ENCODE measurements at places on chromosomes 1 and 21.

- no peak for DNase-seq
These were observed 20.9 kb upstream of the AGL start for GRCh38 chr1:99829269-99829668.

DNA sequence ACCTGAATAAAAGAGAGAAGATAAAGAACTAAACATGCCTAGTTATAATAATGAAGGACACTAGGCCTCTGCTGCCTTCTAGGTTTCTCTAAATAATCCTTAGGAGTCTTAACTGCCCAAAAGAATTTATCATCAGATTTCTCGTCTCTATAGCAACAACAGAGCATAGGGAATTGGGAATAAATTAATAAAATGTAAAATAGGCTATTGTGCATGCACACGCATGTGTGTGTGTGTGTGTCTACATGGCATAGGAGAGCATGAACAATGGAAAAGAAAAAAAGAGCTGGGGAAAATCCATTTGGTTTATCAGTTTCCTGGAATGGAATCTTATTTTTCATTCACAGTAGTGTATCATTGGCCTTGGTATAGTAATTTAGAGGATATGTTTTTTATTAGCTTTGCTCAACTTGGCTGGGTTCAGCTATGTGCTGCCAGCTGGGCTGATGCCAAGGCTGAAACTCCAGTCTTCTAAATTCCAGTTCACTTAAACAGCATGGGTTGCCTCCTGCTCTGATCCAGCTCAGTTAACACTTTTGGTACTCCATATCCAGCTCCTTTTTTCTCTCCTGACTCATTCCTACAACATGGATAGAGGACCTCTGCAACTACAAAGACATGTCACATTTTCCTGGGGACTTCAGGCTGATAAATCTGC lies 80.6 kb upstream of the SLFNL1 start:
- DNase-seq, result no peak

DNA sequence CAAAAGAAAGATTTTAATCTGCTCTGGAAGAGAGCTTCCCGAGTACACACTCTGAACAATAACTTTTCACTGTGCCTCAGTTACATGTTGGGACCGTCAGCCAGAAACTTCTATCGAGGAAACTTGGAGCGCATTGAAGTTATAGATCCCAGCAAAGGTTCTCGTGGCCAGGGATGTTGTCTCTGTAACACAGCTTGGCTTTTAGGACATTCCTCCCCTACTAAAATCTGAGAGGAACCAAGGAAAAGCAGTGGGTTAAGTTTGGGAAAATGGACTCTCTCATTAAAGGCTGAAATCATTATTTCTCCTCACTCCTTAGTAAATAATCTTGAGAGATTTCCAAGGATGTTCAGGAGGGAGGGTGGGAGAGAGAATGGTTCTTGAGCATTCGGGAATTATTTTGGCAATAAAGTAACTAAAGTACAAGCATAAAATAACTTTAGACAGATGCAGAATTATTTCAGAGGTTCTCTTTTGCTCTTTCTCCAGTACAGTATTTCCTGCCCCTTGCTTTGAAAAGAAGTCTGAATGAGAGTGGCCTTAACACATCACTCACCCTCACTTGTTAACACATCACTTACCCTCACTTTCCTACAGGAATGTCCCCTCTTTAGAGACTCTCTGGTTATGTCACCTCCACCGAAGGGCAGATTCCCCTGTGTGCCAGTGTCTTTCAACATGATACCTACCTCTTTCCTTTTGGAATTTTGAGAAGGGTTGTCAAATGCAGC lies 1.8 kb upstream of the NFIA start:
- DNase-seq, result no peak

- DNase-seq, result no peak
These were observed 89.2 kb upstream of the SLFNL1 start for GRCh38 chr1:41110736-41111135.

GRCh38 chr1:167095368-167095767 lies 1.5 kb downstream of the STYXL2 start:
- DNase-seq, result no peak

GRCh38 chr1:31571340-31572295 lies 4.7 kb upstream of the TINAGL1 start:
- no peak for DNase-seq

DNA sequence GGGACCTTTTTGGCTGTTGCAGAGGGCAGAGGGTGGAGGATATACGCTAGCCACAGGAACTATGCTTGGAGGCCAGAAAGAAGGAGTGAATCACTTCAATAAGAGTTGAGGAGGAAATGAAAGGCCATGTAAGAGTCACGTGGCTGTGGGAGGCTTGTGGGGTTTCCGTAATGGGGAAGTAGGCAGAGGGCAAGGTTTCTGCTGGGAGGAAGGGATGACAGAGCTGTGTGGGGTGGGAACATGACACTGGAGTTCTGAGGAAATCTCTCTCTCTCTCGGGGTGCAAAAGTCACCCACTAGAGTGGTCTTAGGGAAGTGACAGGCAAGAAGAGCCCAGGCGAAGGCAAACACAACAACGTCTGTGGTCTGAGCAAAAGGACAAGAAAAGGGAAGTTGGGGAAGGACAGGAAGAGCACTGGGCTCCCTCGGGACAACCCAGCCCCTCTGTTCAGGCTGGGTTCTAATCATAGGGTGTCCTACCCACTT lies 3.9 kb upstream of the CD1C start:
- no peak for DNase-seq

GRCh38 chr1:60130703-60131102 lies 57.1 kb upstream of the C1orf87 start:
- no peak for DNase-seq

- DNase-seq, result no peak
These were observed 164.8 kb downstream of the USP25 start for GRCh38 chr21:15894596-15894995.

DNA sequence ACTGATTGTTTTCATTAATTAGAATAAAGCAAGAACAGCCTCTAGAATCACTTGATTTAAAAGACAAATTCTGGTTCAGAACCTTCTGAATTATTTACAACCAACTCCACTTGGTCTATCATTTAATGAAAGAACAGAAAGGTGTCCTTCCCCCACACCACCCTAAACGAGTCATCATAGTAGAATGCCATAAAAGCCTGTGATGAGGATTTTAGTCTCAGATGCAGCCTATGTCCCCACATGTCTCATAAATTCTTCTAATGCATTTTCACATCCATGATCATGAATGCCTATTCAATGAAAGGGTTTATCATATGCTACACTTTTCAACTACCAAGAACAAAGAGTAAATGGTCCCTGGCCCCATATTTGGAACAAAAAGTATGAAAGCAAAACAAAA lies 508.1 kb downstream of the DPYD start:
- no peak for DNase-seq

DNA sequence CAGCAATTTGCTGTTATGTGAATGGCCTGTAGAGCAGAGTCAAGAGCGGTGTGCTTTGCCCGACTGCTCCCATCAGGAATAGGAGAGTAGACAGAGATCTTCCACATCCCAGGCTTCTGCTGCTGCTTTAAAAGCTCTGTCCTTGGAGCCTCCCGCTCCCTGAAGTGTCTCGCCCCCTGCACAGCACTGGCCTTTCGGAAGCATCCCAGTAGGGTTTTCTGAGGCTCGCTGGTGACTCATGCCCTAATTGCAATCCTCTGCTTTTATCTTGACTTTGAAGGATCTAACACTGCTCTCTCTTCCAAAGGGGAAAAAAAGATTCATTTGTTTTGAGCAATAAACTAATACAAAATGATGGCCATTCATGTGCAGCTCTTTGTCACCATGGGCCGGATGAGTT lies 13.3 kb upstream of the CD101 start:
- no peak for DNase-seq

GRCh38 chr1:150322310-150322709 lies 977 bp downstream of the PRPF3 start:
- DNase-seq, result no peak

- no peak for DNase-seq
These were observed 72.3 kb downstream of the PLPP3 start for GRCh38 chr1:56506951-56507491.
